ENCODE measurements at places on chromosomes 7 and 10. TPM values are rescaled to one million over a fixed set of nuclear protein-coding genes. Genes with fewer than 3 reads are reported as not detected.

The SAMD8 gene
- 25.9 TPM for total RNA-seq

- no peaks in the 10 kb centered on the region for H3K4me1 ChIP-seq
- no peaks in the 10 kb centered on the region for H3K36me3 ChIP-seq
- no peak overlapping the region for H3K4me3 ChIP-seq
- peaks cover 3% of the 10 kb centered on the region for H3K27me3 ChIP-seq
Measured at GRCh38 chr7:47260270-47260669, 321.6 kb downstream of the TNS3 start.

- no peak overlapping the region for H3K27ac ChIP-seq
- DNase-seq, result no peak
- H3K36me3 ChIP-seq, result no peaks in the 10 kb centered on the region
- no peak overlapping the region for H3K4me3 ChIP-seq
- H3K4me1 ChIP-seq, result no peaks in the 10 kb centered on the region
- H3K27me3 ChIP-seq, result no peaks in the 10 kb centered on the region
Measured at GRCh38 chr7:41333511-41333910, 369.4 kb downstream of the INHBA start.

DNA sequence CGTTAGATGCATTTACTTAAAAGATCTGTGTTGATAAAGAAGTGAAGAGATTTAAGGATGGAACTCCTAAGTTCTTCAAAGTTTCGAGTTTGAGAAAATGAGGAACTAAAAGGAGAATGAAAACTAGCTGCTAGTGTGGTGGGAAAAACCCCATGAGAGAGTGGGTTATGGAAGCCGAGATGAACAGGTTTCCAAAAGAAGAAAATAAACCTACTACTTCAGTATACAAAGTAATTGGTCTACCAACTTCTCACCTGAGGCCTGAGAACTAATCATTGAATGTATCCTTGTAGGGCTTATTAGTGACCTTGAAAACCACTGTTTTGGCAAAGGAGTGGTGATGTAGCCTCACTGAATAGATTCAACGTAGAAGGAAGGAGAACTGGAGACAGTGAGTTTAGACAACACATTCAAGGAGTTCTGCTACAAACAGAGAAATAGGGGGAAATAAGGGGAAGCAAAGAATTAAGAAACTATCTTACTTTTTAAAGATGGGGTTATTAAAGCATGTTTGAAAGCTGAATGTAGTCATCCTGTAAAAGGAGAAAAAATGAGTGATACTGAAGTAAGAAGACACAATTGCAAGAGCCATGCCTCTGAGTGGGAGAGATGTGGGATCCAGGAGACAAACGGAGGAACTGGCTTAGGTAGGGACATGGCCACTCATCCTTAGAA, 50.8 kb downstream of the CH25H start:
- H3K4me1 ChIP-seq, result no peaks in the 10 kb centered on the region
- no peak overlapping the region for H3K27ac ChIP-seq
- no peak overlapping the region for H3K4me3 ChIP-seq
- no peaks in the 10 kb centered on the region for H3K36me3 ChIP-seq

DNA sequence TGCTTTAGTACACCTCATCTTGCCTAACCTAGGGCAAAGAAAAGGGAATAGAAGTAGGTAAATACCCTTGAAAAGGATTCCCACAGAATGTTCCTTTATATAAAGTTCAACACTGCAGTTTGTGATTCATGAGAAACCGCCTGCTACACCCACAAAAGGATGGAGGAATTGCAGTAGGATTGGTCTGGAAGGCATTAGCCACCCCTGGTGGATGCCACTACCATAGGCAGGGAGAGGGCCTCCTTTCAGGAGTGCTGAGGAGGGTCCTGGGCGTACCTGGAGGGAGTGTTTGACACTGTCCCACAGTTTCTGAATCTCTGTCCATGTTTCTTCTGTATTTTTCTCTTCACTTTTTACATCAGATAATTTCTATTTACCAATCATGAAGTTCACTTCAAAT, 221.8 kb upstream of the TMEM72 start:
- DNase-seq, result peak; percentile 74
- no peaks in the 10 kb centered on the region for H3K4me1 ChIP-seq
- H3K36me3 ChIP-seq, result no peaks in the 10 kb centered on the region
- H3K27ac ChIP-seq, result no peak overlapping the region

Data from endodermal cell (in vitro differentiated cells).